ENCODE measurements at places on chromosomes 3 and 15.

DNA sequence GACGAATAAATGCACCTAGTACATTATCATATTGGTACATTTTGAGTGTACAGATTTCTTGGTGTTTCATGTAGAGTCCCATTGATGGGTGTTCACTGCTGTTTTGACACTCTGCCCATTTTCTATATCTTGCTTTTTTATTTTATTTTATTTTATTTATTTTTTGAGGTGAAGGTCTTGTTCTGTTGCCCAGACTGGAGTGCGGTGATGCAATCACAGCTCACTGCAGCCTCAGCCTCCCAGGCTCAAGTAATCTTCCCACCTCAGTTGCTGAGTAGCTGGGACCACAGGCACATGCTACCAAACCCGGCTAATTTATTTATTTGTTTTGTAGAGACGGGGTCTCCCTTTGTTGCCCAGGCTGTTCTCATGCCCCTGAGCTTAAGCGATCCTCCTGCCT lies 44.2 kb downstream of the DNAJC13 start:
- no peak for DNase-seq

GRCh38 chr3:160869825-160870224 lies 113.8 kb downstream of the PPM1L start:
- no peak for DNase-seq

- no peak for DNase-seq
Measured at GRCh38 chr3:140273542-140274195, 338.7 kb downstream of the CLSTN2 start.

GRCh38 chr15:93129702-93130488 lies 40.9 kb upstream of the RGMA start:
- no peak for DNase-seq

- DNase-seq: no peak
Measured at GRCh38 chr15:79562899-79563298, 130.8 kb downstream of the MINAR1 start.

- no peak for DNase-seq
Measured at GRCh38 chr3:118760585-118761290, 273.9 kb downstream of the IGSF11 start.

GRCh38 chr15:66131200-66131599 lies 122.3 kb downstream of the MEGF11 start:
- DNase-seq: no peak

Measured in activated CD4-positive, alpha-beta T cell treated with anti-CD3 and anti-CD28 coated beads, Interleukin-2, amount 50 U/mL, for 48 hours (primary cell).